NCI-H510A (cell line): ENCODE measurements at places on chromosomes 1 and 21.

DNA sequence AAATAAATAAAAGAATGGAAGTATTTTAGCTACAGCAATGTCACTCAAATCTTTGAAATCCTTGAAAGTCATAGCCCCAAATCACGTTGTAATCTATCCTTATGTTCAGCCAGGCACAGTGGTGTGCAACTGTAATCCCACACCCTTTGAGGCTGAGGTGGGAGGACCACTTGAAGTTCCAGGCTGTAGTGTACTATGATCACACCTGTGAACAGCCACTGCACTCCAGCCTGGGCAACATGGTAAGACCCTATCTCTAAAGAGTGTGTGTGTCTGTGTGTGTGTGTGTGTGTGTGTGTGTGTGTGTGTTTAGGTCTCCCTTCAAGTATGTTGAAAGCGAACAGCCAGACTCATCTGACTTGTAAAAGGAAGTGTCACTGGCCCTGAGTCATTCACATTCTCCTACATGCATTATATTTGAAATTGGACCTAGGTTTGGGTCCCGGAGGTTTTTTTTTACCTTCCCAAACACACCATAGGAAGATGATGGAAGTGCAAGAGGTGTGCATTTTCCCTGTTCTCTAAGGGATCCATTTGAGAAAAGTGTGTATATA is 50.1 kb downstream of the ZNF281 start:
- DNase-seq: no peak

DNA sequence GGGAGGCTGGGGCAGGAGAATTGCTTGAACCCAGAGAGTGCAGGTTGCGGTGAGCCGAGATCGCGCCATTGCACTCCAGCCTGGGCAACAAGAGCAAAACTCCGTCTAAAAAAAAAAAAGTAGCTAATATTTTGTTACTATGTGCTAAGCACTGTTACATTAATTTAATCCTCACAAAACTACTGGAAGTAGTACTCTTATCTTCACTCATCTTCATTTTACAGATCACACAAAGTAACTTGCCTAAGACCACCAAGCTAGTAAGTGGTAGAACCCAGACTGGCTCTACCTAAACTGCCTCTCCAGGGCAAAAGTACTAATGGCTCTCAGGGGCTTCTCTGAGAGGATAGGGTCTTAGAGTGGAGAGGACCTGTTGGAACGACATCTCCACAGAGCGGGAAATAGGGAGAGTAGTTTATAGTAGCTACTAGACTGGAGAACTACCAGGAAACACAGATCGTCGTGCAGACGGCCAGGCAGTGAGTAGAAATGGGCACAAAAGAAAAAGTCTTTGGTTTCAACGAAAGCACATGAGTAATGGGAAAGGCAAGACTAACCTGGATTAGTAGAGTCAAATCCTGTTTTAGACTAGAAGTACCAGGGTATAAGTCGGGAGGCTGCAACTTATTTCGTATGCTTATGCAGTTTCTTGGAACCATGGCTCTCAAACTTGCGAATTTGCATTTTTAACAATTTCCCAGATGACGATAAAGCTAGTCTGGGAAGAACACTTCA is 1.4 kb downstream of the CLCC1 start:
- no peak for DNase-seq

GRCh38 chr1:7888248-7889081 is 35.6 kb upstream of the UTS2 start:
- DNase-seq: no peak

DNA sequence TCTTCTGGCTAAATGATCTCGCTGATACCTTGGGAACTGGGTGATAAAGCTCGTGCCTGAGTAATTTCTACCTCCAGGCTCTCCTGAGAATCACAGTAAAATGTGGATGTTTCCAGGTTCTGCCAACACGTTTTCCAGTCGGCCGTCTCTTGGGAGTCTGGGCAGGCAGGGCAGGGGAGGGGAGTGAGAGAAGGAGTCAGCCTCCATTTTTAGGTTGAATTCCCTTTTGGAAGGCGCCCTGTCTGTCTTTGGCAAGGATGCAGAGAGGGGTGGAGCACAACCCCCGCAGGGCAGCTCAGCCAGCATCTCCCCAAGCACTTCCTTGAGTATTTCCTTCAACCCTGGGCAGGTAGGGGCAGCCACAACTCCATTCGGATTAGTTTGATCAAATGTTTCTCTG is 15.5 kb upstream of the ACTRT2 start:
- no peak for DNase-seq

- DNase-seq: no peak
Observed at GRCh38 chr21:44537930-44538911, 1.8 kb downstream of the KRTAP10-1 start.

DNA sequence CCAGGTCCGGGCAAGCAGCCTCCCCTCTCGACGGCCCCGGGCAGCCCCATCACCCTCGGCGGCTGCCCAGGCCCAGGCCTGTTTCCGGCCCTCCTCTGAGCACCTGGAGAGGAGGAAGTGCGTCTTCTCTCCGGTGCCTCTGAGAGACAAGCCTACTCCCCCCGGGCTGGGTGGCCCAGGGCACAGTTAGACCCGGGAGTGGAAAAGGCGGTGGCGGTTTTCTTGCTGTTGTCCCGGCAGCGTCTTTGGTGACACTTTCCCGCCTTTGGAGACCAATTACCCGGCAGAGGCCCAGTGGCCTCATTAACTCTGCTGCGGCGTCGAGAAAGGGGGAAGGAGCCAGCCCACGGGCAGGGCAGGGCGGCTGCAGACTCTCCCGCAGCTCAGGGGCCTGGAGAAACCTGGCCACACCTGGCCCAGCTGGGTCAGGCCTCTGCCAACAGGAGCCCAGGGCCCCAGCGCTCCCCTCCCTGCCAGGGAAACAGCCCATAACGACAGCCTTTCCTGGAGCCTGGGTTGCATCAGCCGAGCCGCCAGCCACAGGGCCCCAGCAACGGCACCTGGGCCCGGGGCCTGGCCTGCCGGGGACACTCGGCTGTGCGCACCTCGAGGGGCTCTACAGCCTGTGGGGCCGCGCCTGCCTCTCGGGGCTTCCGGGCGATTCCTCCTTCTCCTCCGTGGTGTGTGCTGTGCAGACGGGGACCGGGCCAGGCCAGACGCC is 28.4 kb upstream of the C1orf159 start:
- peak; percentile 99 for DNase-seq

DNA sequence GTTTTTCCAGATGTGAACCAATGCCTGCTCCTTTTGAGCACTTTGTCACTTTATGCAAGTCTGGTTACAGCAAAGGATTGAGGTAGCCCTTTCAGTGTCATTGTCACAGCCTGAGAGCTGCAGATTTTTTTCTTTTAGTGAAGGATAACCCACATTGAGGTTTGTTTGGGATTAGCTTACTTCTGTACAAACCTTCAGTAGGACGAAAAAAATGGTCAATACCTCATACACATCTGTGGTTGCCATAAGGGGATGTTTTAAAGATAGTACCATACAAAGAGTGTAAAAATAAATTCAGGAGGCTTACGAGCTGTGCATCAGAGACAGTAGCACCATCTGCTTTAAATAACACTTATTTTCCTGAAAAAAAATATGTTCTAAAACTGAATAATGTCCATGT is 566.0 kb downstream of the AJAP1 start:
- no peak for DNase-seq

DNA sequence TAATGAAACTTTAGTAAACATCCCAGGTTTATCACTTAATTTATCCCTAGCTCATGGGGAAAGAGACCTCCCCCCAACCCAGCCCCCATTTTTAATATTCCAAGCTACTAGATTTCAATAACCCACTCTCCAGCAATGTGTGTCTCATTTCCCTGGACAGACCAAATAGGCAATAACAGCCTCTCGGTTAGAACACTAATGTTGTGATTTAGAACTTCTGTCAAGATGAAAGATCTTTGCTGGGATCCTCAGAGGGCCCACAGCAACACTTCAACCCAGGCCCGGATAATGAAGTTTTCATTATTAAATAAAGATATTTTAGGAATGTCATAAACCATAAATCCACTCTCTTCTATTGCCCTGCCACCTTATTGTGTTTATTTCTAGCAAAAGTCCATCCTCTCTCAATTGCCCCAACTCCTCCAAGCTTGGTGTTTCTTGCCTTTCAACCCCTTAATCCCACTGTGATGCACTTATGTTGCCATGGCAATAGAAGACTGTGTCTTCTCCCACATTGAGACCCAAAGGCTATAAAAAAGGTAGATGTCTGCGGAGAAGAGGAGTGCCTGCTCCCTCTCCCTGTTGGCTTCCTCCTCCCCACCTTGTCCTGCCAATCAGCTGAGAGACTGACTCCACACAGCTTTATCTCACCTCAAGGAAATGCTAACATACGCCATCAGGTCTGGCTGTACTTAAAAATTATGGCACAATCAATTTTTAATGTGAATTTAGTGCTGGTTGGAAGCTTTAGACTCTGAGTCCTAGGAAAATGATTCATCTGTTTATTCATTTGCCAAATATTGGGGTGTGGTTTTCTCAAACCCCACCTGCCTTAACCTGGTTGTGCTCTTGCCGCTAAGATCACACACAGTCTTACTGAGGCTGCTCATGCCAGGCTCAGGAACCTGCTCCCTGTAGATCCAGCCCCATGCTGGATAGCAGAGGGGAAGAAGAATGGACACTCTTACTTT is 258.3 kb upstream of the CAMK1G start:
- DNase-seq: no peak

DNA sequence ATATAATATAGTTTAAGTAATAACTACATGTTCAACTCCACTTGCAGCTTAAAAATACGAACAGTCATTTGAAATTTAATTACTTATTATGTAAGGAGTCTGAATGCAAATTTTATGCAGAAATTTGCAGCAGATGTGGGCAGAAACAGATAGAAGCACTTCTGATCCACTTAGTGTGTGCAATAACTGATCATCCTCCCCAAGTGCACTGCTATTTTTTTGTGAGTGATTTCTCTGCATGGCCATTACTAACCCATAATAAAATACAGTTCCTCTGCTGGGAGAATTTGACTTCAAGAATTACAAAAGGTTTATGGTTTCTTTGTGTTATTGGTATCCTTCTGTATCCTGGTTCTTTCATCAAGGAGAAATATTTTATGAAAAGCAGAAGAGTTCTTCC is 611.5 kb upstream of the RGS18 start:
- DNase-seq: no peak

DNA sequence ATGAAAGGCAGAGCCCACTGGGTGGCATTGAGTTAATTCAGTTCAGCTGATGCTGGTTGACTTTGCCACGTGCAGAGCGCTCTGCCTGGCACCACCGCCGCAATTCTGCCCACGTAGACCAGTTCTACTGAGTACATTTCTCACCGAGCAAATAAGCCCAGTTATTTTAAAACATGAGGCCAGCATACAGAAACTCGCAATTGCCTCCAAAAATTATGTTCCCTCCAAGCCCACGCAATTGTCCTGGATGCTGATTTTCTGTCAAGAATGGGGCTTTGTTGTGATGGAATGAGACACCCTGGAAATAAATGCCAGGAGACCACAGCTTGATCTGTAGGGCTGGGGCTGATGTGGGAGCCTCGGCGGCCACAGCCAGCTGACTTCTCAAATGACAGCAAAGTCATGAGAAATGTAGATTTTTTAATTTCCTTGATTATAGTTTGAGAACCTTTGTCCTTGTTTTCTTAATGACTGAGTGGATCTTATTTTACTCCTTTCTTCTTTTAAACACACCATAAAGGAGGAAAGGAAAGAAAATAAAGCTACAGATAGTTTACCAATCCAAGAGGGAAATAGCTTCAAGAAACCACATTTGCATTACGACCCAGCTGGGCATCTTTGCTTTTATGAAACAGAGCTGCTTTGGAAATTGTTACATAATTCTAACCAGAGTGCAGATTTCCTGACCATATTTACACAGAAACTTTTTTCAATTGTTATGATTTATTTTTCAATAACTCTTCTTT is 11.6 kb upstream of the PARP1 start:
- no peak for DNase-seq

GRCh38 chr1:56496821-56497772 is 82.3 kb downstream of the PLPP3 start:
- DNase-seq: no peak

DNA sequence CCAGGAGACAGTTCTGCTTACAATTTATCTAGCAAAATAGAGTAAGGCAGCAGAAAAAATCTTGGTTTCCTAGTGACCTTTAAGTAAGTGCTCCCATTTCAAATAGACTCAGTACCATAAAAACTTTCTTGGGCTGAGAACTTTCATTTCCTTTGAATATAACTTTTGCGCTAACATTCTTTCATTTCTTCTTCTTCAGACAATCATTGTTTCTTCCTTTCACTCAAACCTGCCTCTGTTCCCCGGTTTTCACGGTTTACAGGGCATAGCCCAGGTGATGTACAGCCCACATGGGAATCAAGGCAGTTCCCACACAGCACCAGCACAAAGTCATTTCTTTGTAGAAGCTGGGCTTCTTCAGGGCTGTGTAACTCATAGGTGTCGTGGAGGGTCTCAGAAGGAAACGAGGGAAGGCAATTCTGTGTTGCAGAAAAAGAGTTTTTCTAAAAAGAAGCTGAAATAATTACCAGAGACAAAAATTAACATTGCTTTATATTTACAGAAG is 611.6 kb downstream of the SMYD3 start:
- no peak for DNase-seq

DNA sequence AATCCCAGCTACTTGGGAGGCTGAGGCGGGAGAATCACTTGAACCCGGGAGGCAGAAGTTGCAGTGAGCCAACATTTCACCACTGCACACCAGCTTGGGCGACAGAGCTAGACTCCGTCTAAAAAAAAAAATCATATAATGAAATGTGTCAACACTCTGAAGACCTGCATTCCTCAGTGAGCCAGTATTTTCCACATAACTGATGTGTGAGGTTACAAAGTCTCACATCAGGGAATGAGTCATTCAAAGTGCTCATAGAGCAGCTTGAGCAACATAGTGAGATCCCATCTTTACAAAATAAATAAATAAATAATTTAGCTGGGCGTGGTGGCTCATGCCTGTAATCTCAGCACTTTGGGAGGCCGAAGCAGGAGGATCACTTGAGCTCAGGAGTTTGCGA is 65.5 kb downstream of the CASZ1 start:
- no peak for DNase-seq

- DNase-seq: no peak
Observed at GRCh38 chr1:119987686-119988085, 81.8 kb downstream of the NOTCH2 start.

DNA sequence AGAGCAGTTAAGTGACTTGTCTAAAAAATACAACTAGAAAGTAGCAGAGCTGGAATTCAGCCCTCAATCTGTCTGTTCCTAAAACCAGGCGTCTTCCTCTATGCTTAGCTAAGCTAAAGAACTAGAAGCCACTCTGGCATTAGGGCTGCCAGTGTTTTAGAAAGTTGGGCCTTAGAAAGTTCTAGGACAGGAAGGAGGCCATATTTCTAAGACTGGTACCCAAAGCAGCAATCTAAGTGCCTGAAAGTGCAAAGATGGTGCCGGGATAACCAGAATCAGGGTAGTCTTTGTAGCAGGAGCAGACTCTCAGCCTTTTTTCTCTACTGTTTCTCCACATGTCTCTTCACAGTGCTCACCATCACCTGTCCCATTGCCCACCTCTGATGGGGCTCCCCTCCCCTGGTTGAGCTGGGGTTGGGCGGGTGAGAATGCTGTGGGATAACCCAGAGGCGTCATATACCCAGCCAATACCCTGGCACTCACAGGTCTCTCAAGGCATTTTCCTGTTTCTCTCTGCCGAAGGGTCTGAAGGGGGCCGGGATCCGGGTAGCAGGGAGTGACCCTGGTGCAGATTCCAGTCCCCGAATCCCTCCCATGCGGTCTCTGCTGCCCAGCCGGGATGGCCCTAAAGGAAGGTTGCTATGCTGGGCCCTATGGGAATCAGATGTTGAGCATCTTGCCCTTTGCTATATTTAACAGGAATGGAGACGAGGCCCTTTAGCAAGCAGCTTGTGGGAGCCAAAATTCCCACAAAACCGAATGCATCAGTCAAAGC is 1.1 kb upstream of the RCSD1 start:
- DNase-seq: no peak

- DNase-seq: no peak
Observed at GRCh38 chr1:181583598-181583997, 100.3 kb downstream of the CACNA1E start.
